ENCODE measurements at places on chromosomes 5 and 9. TPM values are rescaled to one million over a fixed set of nuclear protein-coding genes. Genes with fewer than 3 reads are reported as not detected.

The FGF18 gene
- total RNA-seq: not detected

The GDA gene
- total RNA-seq: 0.90 TPM

The BSPRY gene
- not detected for total RNA-seq

The HABP4 gene
- total RNA-seq: 27.6 TPM

The AIF1L gene
- 0.45 TPM for total RNA-seq

The OR1Q1 gene
- 0.81 TPM for total RNA-seq

The TMOD1 gene
- 0.18 TPM for total RNA-seq

The PCDHB15 gene
- not detected for total RNA-seq

The PLAC8L1 gene
- not detected for total RNA-seq

DNA sequence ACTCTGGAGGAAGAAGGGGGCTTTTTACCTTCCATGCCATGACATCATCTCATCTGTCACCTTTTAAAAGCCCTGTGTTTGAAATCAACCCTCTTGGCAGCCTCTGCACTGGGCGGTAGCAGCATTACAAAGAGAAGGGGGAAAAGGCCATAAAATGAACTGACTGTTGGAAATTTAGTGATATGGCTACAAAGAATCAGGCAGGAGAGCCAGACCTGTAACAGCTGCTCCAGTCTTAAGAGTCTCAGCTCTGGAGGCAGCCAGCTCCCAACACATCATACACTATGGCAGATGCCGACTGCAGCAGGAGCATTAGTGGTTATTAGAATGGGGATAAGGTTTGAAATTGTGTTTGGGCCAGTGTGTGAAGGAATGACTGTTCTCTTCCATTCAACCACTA is 257.5 kb downstream of the DMAC1 start:
- DNase-seq: no peak

DNA sequence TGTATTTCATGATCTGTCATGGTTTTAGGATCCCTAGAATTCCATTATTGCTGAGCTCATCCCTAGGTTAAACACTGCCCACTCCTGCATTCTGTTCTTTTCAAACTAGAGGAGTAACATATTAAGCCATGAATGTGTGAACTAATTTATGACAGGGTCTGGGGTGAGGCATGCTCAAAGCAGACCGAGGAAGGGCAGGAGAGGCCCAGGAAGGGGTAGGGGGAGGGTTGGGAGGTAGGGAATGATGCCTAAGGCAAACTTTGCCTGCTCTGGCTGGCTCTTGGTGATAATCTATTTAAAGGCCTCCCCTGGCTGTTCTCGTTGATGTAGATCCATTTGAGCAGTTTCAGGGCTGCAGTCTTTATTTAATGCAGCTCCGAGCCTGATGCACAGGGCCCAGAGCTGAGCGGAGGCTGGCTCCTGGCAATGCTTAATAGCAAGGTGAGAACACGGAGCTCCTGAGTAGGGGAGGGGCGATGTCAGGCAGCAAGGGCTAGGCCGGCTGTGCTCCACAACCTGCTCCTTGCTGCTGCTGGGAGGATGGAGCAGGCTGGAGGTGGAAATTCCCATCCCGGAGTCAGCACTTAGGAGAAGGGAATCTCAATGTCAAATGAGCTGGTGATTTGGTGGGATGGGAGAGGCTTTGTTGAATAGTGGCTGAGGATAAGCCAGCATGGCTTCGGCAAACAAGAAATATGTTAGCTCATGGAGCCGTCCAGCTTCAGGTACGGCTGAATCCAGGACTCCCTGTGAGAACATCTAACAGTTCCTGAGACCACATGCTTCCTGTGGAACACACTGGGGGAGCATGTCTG is 73.2 kb upstream of the UNC5A start:
- DNase-seq: no peak

DNA sequence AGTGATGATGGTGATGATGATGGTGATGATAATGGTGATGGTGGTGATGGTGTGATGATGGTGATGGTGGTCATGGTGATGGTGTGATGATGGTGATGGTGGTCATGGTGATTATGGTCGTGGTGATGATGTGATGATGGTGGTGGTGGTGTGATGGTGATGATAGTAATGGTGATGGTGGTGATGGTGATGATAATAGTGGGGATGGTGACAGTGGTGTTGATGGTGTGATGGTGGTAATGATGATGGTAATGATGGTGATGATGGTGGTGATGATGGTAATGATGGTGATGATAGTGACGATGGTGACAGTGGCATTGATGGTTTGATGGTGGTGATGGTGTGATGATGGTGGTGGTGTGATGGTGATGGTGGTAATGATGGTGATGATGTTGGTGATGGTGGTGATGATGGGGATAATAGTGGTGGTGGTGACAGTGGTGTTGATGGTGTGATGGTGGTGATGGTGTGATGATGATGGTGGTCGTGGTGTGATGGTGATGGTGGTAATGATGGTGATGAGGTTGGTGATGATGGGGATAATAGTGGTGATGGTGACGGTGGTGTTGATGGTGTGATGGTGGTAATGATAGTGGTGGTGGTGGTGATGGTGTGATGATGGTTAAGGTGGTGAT is 6.5 kb downstream of the STKLD1 start:
- DNase-seq: no peak

DNA sequence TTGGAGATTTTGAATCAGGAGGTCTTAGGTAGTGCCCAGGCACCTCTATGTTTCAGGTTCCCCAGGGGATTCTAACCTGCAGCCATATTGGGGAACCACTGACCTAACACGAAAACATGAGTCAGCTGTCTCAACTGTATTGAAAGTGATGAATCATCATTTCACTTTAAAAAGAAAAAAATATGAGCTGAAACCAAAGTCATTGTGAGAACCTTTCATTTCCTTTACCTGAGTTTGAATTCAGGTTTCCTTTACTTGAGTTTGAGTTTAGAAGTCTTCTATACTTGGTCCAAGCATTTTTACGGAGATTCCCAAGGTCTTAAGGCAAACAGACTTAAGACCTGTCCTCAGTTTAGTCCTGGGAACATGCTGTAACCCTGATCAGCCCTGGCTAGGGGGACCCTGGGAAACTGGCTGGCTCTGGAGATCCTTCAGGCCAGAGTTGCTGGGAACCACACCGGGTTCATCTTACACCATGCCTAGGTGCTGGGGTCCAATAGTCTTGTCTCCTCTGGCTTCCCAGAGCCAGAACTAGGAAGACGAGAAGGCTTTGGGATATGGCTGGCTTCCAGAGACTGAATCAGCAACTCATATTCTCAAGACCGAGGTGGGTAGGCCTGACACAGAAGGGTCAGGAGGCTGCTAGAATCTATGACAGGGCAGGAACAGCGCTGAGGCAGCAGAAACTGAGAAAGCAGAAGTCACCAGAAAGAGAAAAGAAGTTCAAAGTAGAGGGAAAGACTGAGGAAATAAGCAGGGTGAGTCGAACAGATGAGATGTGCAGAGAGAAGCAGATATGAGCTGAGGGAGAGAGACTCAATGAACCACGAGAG is 16.4 kb upstream of the PDCD1LG2 start:
- peak; percentile 78 for DNase-seq

DNA sequence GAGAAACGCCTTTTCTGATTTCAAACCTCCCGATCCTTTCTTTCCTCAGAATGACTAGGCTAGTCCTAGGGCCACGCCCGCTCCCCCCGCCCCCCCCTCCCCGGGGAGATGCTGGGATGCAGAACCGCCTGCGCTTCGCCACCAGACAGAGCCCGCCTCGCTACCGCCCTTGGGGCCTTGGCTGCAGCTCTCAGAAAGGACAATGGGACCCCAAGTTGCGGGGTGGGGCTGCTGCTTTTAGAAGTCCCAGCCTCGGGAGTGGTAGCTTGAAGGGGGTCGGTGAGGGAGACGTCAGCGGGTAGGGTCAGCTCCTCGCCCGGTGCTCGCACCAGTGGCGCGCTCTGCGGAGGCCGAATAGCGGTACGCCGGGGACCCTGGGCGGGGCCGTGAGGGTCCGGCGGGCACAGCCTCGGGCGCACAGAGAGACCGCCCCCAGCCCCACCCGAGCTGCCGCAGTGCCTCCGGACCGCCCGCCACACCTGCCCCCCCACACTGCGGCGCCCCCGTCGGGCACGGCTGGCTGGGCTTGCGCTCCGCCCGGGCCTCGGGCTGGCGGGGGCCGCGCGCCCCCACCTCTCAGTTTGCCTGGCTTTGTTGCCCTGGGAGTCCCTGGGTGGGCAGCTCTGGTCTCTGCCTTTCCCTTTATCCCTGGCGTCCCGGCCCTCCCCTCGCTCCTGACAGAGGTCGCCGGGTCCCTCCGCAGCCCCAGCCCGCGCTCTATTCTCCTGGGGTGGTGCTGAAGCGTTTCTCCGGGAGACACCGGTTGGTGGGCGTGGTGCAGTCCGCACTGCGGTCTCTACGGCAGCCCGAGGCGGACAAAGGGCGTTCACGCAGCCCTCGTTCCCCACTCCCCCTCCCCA is 1.2 kb downstream of the MAP1B start:
- peak; percentile 67 for DNase-seq

DNA sequence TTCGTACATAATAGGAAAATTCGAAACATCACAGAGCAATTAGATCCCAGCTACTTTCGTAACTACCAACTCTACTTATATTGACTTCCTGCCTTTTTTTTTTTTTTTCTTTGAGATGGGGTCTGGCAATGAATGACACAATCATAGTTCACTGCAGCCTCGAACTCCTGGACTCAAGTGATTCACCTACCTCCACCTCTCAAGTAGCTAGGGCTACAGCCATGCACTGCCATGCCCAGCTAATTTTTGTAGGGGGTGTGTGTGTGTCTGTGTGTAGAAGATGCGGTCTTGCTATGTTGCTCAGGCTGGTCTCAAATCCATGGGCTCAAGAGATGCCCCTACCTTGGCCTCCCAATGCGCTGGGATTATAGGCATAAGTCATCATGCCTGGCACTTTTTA is 5.8 kb upstream of the PAIP2 start:
- DNase-seq: no peak

GRCh38 chr9:104850786-104851545 is 77.0 kb downstream of the ABCA1 start:
- peak; percentile 49 for DNase-seq

GRCh38 chr9:117494401-117495090 is 79.7 kb upstream of the ASTN2 start:
- no peak for DNase-seq

- DNase-seq: no peak
Measured at GRCh38 chr5:140044041-140044440, 942 bp upstream of the NRG2 start.

DNA sequence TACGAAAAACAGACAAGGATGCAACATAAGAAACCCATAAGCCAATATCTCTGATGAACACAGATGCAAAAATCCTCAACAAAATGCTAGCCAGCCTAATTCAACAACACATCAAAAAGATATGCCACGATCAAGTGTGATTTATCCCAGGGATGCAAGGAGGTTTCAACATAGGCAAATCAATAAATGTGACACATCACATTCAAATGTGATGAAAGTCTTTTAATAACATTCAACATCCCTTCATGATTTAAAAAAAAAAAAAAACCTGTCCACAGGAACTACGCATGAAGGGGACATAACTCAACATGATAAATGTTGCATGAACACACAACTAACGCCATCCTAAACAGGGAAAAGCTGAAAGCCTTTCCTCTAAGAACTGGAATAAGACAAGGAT is 102.2 kb downstream of the PLPP1 start:
- no peak for DNase-seq

DNA sequence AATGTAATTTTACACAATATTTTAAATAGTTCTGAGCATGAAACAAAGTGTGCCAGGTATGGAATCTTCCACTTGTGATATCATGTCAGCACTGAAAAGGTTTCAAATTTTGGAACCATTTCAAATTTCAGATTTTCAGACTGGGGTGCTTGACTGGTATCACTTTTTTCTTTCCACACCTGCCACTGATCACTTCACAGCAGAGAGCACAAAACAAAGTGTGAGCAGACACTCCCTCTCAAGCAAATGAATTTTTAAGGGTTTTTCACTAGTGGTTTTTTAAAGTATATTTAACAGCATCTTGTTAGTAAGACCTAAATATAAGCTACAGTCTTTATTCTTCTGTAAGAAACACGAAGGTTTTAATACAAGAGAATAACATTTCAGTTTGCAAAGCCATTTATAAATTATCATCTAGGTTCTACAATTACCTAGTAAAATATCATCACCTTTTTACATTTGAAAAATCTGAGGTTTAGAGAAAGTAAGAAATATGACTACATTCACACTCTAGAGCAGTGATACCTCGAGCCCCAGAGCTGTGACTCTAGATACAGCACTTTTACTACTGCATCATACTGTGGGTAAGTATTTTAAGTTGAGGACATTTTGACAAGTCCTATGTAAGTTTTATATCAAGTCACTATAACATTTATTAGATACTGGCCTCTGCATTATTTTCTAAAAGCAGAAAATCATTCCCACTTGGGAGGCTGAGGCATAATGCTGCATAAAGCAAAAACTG is 14.6 kb downstream of the GOLPH3 start:
- no peak for DNase-seq

GRCh38 chr9:105118636-105119035 is 125.8 kb upstream of the SLC44A1 start:
- DNase-seq: no peak

- peak; percentile 65 for DNase-seq
Measured at GRCh38 chr9:109115931-109116526, 3.7 kb downstream of the TMEM245 start.

DNA sequence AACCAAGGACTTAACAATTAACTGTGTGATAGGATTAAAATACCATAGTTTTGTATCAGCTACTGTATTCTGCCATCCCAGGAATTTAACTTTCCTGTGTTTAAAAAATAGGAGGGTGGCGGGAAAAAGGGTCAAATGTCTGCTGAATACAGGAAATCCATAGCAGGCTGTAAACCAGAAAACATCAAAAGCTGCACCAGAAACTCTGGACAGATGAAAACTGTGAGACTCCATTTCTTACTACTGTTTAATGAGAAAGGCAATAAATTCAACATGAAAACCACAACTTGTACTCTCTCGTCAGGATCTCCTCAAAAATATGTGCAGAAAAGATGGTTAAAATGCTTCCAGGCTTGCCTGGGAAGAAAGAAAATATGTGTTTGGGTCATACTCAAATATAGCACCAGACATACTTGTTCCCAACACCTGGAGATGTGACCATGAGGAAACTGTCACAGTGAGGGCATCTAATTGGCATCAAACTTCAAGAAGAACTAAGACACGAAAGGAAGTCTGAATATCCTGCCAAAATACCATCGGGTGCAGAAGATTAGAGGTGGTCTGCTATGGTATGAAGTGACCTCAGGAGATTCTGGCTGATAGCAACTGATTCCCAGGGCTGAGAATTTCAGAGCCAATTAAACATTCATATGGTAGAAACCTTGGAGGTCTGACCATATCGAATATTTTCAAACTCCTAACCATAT is 164.7 kb upstream of the TARS1 start:
- DNase-seq: no peak

Data from fibroblast of the aortic adventitia (primary cell).